Natural killer cell treated with Interleukin-12 subunit alpha and Interleukin-12 subunit beta and Interleukin-15 and Interleukin-18, amount 100 ng/mL, for 72 hours (primary cell): ENCODE measurements at places on chromosomes 2 and 18.

GRCh38 chr18:51194604-51195003, 2.9 kb downstream of the MEX3C start:
- no peak for DNase-seq

DNA sequence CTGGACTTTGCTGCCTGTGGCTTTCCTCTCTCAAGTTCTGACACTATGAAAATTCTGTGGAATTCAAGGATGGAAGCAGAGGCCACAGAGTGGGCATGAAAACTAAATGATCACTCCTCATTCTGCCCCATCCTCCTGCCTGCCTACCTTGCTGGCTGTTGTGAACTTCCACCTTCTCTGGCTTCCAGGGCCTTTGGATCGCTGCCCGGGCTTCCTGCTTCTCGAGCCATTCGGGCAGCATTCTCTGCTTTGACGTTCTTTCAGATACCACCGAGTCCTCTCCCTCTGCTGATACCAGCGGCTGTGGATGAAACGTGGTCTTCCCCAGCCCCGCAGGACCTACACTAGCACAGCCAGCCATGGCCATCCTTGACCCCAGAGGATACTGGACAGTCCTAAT, 327.7 kb upstream of the SLC14A2 start:
- DNase-seq = no peak

GRCh38 chr2:118013221-118013723, 598 bp downstream of the CCDC93 start:
- peak; percentile 63 for DNase-seq

DNA sequence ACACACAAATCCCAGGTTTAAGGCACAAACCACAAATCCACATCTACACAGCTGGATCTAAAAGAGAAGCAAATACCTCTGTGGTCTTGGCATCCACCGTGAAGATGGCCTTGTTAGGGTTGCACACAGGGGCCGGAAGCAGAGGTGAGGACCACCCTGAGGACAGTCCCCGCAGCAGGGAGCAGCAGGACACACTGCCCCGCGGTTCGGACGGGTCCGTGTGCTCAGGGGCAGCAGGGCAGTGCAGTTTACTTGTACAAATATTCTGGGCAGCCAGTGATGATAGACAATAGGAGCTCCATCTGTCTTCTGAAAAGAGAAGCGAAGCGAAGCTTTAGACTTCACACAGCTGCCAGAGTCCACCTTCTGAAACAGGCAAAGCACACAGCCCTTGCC, 8.8 kb downstream of the PASK start:
- no peak for DNase-seq

GRCh38 chr2:197601726-197602125, 73.7 kb downstream of the RFTN2 start:
- DNase-seq = no peak

GRCh38 chr2:28165087-28165635, 227.5 kb upstream of the FOSL2 start:
- no peak for DNase-seq

- DNase-seq = no peak
These were observed 245.4 kb downstream of the CDH2 start for GRCh38 chr18:27931535-27931934.

- no peak for DNase-seq
These were observed 85.7 kb upstream of the APCDD1 start for GRCh38 chr18:10368456-10369453.

- DNase-seq = no peak
These were observed 190.1 kb upstream of the ERBB4 start for GRCh38 chr2:212728717-212729116.

- no peak for DNase-seq
These were observed 30.1 kb downstream of the IL37 start for GRCh38 chr2:112940859-112941625.

- no peak for DNase-seq
These were observed 57.1 kb upstream of the GPR45 start for GRCh38 chr2:105184420-105184819.

DNA sequence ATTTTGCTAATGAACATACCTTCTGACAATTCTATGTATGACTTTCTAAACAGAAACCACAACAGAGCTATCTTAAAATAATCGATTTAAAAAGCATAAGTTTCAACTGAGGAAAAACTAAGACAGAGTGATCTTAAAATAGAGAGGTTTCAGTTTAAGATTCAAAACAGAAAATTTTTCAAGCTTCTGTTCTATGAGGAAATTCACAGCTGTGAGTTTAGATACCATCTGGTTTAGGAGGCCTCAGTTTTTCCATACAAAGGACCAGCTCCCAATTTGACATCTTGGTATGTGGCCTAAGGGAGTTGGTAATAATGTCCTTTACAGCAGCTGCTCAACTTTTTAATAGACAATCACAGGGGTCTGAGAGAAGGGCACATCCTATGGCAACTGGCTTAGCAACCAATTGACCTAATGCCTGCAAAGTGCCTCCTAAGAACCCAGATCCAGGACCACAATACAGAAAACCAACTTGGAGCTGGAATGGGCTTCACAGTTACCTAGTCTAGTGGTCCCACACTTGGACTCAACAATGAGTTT, 39.7 kb downstream of the MDH1 start:
- DNase-seq = no peak

DNA sequence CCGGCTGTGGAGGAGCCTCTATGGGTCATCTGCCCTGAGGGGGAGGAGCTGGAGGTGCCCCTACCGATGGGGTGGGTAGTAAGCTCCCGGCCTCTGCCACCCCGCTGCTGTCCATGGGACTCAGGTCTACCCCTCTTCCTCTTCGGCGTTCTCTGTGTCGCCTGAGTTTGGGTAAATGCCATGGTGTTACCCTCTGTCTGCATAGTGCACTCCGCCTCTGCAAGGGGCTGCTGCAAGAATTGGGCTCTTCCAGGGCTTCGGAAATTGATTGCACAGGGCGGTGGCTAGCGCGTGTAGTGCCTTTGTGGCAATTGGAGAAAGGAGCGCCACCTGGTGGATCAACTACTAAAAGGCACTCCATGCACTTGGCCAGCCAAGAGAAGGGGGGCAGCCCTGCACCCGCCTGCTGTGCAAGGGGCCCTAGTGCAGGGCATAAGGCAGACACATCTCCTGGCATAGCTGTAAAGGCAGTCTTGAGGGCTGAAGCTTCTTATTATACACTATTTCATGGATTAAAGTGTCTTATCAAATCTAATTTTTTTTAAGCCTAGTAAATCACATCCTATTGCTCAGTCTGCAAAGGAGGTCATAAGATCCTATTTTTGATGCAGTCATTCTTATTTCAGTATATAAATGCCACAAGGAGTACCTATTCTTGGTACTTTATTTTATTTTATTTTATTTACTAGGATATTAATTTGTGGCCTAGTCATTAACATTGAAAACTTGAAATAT, 308.9 kb downstream of the PDE11A start:
- DNase-seq = peak; percentile 78

DNA sequence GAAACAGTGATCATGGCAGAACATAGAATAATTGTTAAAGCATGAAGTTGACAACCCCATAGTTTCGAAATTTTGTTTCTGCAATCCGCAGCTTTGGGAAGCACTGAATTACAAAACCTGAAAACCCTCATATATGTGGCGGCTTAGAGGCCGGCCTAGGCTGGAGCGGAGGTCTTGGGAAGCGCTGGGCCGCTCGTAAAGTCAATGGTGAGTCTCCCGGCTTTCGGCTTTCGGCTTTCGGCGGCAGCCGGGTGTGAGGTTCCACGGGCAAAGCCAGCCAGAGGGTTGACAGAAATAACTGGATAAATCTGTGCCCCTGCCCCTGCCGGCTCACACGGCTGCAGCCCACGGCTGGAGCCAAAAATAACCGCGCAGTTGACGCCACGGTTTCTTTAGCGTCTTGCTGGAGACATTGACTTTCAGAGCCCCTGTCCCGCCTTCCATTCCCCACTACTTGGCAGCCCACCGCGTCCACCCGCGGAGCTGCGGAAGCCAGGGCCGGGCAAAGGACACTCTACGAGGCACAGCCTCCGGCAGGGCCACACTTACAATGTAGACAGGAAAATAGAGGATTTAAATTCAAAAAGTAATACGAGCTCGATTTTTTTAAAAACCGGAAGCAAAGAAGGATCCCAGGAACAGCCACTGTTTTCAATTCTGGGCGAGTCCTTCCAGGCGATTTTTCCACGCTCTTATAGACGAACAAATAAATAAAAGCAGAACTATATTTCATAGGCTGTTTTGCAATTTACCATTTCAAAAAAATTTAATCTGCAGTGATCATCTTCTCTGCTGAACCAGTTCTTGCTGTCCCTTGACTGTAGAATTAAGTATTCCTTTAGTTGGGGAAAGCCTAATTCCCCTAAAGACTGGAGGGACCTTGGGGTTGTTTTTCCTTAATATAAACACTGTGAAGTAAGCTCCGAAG, 28.3 kb upstream of the ATP6V1B1 start:
- DNase-seq = peak; percentile 56

GRCh38 chr2:65662654-65663432, 230.4 kb upstream of the SPRED2 start:
- no peak for DNase-seq

- DNase-seq = no peak
These were observed 2.7 kb downstream of the PPP1R1C start for GRCh38 chr2:181988154-181988924.

DNA sequence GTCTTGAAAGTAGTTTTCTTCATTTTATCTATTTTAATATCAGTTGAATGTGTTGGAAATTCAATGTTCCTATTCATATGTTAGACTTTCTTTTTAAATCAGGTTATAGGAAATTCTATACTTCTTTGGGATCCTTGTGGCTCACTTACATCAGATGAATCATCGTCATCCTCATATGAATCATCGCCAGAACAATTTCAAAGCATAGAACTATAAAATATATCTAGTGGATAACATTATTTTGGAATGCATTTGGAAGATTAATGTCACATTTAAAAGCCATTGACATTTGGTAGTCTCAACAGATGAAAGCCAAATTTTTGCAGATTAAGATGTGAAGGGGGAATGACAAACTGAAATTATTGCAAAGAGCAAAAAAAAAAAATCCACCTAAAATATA, 94.1 kb downstream of the FAM161A start:
- no peak for DNase-seq

DNA sequence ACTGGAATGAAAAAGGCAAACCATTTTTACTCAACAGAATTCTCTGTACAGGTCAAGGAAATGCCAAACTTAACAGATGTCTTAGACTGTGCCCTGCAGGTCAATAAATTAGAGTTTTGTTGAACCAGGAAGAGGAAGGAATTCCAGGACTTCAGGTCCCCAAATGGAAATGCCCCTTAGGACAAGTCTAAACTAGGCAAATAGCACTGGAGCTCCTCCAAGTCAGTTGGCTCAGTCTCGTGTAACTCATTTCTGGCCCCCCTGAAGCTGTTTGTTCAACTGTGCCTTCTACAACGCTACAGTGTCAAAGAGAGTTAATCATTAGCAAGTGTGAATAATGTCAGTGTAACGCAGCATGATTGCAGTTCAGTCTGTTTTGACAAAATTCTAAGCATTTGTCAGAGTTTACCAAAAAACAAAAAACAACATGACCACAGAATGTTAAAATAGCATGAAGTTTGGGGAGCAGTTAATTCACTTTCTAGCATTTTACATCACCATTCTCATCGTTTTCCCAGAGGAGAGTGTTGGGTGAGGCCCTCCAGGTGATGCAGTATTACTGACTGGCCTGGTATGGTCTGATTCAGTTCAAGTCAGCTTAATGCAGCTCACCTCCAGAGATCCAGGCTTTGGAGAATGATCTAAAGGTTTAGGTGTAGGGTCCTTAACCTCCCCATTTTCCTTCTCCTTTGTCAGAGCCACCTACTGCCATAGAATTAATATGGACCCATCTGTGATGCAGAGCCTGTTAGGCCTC, 108.1 kb downstream of the AQP4 start:
- no peak for DNase-seq

DNA sequence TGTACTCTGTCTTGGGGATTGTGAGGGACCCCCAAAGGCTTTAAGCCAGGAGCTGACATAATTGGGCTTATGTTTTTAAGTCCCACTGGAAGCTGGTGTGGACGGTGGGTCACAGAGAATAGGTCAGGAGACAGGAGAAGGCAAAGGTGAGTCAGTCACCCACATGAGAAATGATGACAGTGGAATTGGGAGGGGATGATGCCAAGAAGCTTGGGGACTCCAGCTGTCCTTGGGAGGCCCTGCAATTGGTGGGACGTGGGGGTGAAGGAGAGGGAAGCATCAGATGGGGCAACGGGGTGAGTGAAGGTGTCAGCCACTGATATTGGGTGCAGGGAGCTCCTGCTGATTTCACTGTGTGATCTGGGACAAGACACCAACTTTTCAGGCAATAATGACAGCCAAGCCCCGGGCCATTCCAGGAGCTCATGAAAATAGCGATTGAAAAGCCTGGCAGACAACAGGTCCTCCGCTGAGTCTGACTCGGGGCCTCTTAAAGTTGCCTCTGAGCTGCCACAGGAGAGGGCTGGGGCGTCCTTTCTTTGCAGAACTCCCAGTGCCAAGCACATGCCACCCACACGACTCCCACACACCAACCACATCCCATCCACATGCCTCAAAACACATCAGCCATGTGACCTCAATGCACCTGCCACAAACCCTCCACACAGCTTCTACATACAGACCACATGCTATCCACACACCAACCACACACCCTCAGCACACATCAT, 13.4 kb downstream of the TNS1 start:
- DNase-seq = no peak

DNA sequence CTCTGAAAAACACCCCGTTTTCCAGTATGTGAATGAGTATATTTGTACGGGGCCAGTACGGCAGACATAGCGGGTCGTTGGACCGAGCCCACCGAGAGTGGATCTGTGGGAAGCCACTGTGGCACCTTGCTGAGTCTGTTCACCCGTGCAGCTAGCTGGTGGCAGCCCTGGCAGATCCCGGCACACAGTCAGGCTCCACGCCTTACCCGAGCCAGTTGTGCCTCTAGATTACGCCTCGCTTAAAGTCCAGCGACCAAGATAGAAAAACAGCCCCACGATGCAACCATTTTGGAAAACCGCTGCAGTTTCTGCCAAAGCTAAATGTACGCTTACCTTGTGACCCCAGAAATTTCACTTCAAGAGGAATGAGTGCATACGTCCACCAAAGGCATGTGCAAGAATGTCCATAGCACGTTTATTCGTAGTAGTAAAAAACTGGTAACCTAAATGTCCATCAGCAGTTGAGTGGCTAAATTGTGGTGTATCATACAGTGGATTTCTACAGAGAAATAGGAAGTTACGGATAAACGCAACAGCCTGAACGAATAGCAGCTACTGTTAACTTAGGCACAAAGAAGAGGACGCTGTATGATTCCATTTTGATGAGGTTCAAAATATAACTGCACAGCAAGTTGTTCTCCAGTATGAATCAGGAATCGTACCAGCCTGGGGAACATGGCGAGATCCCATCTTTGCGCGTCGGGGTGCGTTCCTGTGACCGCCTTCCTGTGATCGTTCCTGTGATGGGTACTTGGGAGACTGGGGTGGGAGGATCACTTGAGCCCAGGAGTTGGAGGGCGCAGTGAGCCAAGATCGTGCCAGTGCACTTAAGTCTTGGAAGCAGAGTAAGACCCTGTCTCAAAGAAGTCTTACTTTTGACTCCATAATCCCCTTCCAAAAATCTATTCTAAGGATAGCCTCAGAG, 688 bp upstream of the WDR33 start:
- peak; percentile 16 for DNase-seq

GRCh38 chr2:16258350-16258749, 318.0 kb downstream of the MYCN start:
- no peak for DNase-seq
